ENCODE measurements at places on chromosomes 13 and 19. TPM values are rescaled to one million over a fixed set of nuclear protein-coding genes. Genes with fewer than 3 reads are reported as not detected.

The TRPM4 gene
- 18.0 TPM for total RNA-seq

The PRODH2 gene
- total RNA-seq = not detected

The CYP2F1 gene
- total RNA-seq = not detected

DNA sequence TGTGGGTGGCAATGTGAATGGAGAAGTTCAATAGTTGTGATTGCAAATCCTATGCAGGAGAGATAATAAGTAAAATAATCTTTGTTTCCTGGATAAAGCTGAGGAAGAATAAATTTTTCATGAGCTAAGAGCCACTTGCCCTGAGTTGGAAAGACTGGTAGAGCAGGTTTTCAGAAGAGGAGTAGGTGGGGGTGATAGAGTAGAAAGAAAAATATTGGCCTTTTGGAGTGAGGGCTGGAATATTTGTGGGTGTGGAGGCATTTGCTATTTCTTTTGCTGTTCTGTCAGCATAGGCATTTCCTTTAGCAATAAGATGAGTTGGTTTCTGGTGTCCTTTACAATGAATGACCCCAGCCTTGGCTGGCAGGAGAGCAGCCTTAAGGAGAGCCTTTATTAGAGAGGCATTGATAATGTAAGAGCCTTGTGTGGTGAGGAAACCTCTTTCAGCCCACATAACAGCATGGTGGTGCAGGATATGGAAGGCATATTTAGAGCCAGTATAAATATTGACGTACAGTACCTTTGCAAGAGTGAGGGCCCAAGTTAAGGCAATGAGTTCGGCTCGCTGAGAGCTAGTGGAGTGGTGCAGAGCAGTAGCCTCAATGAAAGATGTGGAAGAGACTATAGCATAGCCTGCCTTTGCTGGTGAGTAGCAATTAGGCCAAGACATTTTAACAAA is 11.6 kb upstream of the ZNF431 start:
- no peaks in the 10 kb centered on the region for H3K4me1 ChIP-seq
- H3K4me3 ChIP-seq = no peak overlapping the region
- H3K36me3 ChIP-seq = no peaks in the 10 kb centered on the region
- no peaks in the 10 kb centered on the region for H3K27me3 ChIP-seq

DNA sequence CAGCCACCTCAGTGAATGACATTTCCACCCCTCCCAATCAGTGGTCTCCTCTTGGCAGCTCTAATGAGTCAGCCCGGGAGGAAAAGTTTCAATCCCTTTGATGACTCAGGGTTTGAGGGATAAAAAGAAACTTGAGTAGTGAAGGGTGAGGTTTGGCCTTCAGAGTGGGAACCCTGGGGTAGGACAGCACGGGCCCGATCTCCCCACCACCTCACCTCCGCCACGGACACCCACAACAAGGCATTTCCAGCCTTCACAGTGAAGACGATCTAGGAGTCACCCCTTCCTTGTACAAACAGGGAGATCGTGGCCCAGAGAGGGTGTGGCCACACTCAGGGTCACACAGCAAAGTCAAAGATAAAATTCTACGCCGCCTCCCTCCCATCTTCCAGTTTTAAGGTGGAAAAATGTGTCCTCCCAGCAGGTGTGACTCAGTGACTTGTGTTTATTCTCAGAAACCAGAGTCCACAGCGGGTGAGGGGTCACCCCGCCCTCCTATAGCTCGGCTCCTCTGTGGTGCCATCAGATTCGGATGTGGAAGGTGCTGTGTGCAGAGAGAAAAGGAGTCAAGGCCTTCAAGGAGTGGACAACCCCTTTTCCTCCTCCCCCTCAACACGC is 12.3 kb downstream of the CIB3 start:
- H3K4me3 ChIP-seq = no peak overlapping the region
- no peak for DNase-seq
- H3K36me3 ChIP-seq = no peaks in the 10 kb centered on the region
- no peaks in the 10 kb centered on the region for H3K27me3 ChIP-seq

- no peaks in the 10 kb centered on the region for H3K4me1 ChIP-seq
- no peak overlapping the region for H3K27ac ChIP-seq
- DNase-seq = no peak
- no peak overlapping the region for H3K4me3 ChIP-seq
- H3K36me3 ChIP-seq = peaks cover 66% of the 10 kb centered on the region
- no peaks in the 10 kb centered on the region for H3K27me3 ChIP-seq
Observed at GRCh38 chr13:100658363-100658762, 16.2 kb downstream of the TMTC4 start.

GRCh38 chr13:97026531-97027161 is 32.4 kb upstream of the OXGR1 start:
- no peaks in the 10 kb centered on the region for H3K4me1 ChIP-seq
- no peaks in the 10 kb centered on the region for H3K36me3 ChIP-seq
- no peaks in the 10 kb centered on the region for H3K27me3 ChIP-seq
- H3K4me3 ChIP-seq = no peak overlapping the region
- no peak for DNase-seq

DNA sequence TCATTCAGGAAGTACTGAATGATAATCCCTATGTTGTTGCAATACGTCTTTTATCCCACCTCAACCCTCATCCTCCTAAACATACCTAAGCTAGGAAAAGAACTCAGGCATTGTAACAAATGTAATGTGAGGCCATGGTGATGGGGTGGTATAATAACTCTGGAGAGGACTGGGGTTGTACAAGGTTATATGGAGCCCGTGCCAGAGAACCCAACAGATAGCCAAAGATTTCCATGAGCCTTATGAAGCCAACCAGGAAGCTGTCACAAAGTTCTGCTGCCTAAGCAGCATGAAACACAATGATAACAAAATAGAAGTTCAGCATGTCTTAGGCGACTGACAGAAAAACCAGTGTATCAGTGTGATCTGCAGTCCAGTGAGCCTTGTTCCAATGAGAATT is 394.1 kb upstream of the NBEA start:
- no peaks in the 10 kb centered on the region for H3K27me3 ChIP-seq
- no peak for DNase-seq
- H3K36me3 ChIP-seq = no peaks in the 10 kb centered on the region

DNA sequence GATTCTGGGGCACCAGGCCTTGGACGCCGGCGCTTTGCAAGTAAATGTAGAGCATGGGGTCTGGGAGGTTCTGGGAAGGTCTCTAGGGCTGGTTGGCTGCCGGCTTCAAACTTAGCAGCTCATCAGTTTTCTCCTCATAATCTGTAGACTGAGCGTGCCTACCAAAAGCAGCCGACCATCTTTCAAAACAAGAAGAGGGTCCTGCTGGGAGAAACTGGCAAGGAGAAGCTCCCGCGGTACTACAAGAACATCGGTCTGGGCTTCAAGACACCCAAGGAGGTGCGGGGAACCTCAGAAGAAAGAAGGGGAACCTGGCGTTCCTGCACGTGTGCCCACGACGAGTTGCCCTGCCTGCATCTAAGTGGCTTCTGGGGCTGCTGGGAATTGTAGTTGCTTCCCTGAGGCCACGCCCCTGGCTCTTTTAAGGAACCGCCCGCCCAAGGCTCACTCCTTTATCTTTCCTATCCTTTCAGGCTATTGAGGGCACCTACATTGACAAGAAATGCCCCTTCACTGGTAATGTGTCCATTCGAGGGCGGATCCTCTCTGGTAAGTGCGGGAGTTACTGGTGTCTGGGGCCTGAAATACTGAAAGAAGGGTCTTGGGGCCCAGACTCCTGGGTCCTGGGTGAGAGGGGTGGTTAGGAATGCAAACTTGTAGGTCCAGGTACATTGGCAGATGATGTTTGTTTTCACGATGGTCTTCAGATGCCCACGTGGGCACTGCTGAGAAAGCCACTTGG is 984 bp downstream of the RPS11 start:
- peak; percentile 81 for DNase-seq
- H3K27ac ChIP-seq = peak overlapping the region; percentile 95
- peaks cover 43% of the 10 kb centered on the region for H3K36me3 ChIP-seq

DNA sequence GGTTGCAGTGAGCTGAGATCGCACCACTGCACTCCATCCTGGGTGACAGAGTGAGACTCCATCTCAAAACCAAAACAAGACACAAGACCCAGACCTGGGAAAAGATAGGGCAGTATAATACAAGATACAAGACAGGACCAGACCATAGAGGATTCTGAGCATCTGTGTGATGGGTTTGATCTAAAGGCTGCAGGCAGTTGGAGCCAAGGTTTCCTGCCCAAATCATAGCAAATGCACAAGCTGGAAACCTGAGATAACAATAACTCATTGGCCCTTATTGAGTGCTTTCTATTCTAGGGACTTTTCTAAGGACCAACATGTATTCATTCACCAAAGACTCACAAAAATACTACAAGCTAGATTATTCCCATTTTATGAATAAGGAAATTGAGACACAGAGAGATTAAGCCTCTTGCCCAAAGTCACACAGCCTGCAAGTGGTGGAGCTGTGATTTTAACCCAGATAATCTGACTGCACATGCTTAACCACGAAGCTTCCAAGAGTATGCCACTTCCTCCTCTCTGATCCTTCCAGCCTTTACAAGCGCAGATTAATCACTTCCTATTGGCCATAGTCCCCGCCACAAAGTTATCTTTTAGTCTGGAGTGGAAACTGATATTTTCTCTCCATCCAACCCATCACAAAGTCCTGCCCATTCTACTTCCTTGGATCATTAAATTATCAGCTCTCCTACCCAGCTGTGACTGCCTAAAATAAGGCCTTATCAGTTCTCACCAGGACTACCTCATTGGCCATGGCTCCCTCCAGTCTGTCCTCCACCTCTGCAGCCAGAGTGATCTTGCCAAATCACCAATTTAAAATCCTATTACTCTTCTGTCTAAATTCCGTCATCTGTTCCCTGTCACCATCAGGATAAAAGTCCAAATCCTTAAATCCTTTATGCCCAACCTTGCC is 147.2 kb downstream of the FLT1 start:
- no peak overlapping the region for H3K4me3 ChIP-seq
- DNase-seq = no peak
- H3K27me3 ChIP-seq = no peaks in the 10 kb centered on the region
- no peaks in the 10 kb centered on the region for H3K4me1 ChIP-seq

DNA sequence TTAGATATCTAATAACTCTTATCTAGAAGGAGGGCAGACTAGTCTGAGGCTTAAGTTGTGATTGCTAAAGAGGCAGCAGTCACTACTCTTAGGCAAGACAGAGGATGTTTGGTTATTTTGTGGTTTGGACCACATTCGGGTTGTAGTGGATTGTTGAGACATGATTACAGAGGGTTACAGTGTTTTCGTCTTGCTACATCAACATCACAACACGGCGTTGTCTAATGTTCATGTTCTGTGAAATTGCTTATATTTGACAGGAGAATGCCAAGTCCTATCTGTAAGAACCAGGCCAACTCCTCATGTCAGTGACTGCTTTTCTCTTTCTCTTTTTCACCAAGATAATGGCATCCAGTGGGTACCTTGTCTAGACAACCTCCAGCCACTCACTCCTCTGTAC is 16.8 kb upstream of the TM9SF2 start:
- DNase-seq = no peak
- no peaks in the 10 kb centered on the region for H3K36me3 ChIP-seq
- no peaks in the 10 kb centered on the region for H3K4me1 ChIP-seq

DNA sequence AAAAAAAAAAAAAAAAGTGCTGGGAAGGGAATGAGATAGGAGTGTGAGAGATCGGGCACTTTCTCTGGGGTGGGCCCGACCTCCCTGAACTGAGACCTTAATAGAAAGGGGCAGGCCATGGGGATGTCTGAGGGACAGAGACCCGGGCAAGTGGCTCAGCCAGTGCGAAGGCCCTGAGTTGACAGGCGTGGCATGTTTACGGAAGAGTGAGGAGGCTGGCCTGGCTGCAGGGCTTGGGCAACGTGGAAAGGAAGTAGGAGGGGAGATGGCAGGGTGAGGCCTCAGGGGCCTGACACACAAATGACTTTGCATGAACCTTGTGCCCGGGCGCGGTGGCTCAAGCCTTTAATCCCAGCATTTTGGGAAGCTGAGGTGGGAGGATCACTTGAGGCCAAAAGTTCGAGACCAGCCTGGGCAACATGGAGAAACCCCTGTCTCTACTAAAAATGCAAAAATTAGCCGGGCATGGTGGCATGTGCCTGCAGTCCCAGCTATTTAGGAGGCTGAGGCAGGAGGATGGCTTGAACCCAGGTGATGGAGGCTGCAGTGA is 13.9 kb downstream of the FCHO1 start:
- peak; percentile 78 for DNase-seq
- H3K27me3 ChIP-seq = peaks cover 7% of the 10 kb centered on the region
- H3K4me1 ChIP-seq = peaks cover 10% of the 10 kb centered on the region

GRCh38 chr13:53301449-53301848 is 272.8 kb downstream of the OLFM4 start:
- no peak overlapping the region for H3K27ac ChIP-seq
- no peaks in the 10 kb centered on the region for H3K36me3 ChIP-seq
- DNase-seq = no peak
- no peaks in the 10 kb centered on the region for H3K27me3 ChIP-seq

DNA sequence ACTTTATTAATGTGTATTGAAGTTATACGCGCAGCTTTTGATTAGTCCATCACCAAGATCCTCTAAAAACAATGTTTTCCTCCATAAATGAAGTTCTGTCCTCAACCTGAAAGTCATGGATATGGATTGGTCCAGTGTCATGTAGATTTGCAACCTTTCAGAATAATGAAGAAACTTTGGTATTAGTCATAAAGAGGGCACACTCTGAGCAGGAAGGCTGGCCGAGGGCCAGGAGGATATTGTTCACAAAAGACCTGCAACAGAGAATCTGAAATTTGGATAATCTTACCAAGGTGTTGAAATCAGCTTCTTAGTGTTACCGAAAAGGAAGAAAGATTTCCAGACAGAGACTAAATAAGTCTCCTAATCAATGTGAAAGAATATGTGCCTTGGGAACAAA is 20.7 kb downstream of the CLDN10 start:
- no peak for DNase-seq
- no peak overlapping the region for H3K4me3 ChIP-seq
- H3K27me3 ChIP-seq = no peaks in the 10 kb centered on the region
- H3K4me1 ChIP-seq = no peaks in the 10 kb centered on the region
- no peak overlapping the region for H3K27ac ChIP-seq

- H3K27ac ChIP-seq = peak overlapping the region; percentile 100
- DNase-seq = no peak
- peaks cover 97% of the 10 kb centered on the region for H3K4me1 ChIP-seq
- H3K27me3 ChIP-seq = no peaks in the 10 kb centered on the region
- no peak overlapping the region for H3K4me3 ChIP-seq
Observed at GRCh38 chr19:16084067-16084685, 7.9 kb downstream of the TPM4 start.

DNA sequence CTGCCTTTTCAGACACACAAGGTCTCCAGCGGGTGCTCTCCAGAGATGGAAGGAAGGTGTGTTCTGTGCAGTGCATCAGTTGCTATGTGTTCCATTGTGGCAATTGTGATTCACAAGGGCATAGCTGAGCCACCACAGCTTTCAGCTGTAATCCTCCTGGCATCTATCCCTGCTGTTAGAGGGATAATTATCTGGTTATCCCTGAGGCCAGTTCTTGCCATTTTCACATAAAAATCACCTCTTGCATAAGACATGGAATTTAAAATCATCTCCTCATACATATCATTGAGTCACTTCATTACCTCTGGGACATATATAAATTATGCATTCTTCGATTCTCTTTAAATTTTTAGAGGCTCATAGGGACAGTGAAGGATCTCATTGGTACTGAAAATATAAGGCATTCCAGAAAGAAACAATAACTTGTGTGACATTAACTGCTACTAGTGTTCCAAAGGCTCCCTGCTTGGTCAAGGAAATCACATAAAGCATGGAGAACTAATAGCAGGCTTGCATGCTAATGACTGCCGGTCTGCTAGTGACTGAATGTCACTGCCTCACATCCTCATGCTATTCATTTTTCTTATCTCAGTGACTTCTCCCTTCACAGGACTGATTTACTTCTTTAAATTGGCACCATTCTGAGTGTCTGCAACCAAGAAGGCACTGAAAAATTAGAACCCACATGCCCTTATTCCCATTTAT is 214.0 kb downstream of the ENOX1 start:
- H3K36me3 ChIP-seq = no peaks in the 10 kb centered on the region
- H3K27ac ChIP-seq = no peak overlapping the region
- H3K27me3 ChIP-seq = no peaks in the 10 kb centered on the region
- no peaks in the 10 kb centered on the region for H3K4me1 ChIP-seq
- no peak for DNase-seq

Data from sigmoid colon (tissue), 7 donors.